ENCODE measurements at places on chromosomes 3 and 15.

DNA sequence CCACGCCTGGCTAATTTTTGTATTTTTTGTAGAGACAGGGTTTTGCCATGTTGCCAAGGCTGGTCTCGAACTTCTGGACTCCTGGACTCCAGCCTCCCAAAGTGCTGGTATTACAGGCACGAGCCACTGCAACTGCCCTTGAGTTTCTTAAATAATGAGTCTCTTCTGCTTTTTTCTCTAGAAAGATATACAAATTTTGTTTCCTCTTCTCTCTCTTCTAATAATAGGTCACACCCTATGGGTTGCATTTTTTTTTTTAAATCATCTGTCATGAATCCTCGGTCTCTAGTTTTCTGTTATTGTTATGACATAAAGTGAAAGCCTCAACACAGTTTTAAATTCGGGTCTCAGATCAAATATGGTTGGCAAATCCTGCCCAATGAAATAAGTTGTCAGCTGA lies 111.2 kb downstream of the IL12A start:
- DNase-seq = peak; percentile 7

GRCh38 chr3:140164922-140165590 lies 230.1 kb downstream of the CLSTN2 start:
- no peak for DNase-seq

- DNase-seq = no peak
These were observed 427.5 kb downstream of the VGLL3 start for GRCh38 chr3:86563400-86563970.

DNA sequence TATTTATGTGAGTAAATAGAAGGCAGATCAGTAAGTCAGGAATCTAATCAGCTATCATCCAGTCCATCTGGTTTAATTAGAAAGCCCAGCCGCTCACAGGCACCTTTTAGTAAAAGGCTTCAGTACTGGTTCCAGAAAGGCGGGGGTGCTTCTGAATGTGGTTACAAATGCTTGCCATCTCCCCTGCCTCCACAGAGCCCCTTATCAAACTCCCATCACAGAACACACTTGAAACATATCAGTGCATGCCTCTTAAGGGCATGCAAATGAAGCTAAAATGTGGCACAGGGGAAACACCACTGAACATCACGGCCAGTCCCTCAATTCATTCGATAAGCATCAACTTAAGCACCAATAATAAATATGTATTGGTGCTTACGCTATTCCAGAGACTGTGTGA lies 261.4 kb downstream of the RORA start:
- no peak for DNase-seq

DNA sequence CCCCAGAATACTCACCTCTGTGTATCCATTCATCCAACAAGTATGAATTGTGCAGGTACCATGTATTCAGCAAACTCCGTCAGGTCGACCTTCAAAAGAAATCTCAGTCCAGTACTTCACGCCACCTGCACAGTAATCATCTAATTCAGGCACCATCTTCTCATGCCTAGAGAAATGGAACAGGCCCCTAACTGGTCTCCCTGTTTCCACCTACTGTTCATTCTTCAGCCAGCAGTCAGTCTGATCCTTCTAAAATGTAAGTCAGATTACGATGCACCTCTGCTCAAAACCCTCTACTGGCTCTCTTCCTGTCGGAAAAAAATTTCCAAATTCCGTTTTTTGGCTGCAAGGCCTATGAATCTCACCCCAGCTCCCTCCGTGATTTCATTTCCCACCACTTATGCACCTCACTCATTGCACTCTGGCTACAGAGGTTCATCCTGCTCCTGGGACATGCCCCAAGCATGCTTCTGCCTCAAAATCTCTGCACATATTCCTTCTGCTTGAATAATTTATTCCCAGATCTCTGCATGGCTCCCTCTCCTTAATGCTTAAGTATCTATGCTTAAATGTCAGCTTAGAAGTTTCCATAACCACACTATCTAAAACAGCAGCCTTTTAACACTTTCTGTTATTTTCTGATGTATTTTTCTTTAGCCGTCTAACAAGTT lies 47.5 kb upstream of the PPP2R3A start:
- DNase-seq = no peak

- DNase-seq = no peak
These were observed 3.7 kb downstream of the WNT5A start for GRCh38 chr3:55483196-55484095.

DNA sequence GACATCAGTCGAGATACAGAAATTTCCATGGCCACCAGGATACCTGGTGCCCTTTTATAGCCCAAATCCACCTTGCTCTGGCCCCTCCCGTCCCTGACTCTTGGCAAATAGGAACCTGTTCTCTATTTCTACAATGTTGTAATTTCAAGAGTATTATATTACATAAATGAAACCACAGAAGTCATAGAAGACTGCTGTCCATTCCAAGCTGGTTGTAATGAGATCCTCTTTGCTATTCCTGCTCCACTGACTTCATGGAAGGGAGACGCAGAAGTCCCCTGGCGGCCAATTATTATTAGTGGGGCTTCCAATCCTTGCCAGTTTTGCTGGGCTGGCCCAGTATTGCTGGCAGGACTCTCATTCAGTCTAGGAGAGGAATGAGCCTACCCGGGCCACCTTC lies 26.6 kb downstream of the DCP1A start:
- DNase-seq = no peak

DNA sequence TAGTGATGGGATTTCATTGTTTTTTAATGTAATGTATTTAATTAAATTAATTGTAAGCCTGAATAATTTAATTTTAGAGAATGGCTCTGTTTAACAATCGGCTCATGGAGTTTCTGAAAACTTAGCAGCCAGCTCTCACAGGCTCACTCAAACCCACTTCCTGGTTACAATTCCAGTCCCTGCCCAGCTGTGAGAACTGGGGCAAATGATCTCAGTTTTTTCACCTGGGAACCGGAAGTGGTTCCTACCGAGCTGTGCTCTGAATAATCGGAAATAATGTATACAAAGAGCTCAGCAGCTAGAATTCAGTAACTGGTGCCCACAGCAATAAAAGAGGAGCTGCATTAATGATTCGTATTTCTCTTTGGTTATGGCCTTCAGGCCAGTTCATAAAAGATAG lies 244.3 kb upstream of the MCTP2 start:
- DNase-seq = peak; percentile 59

DNA sequence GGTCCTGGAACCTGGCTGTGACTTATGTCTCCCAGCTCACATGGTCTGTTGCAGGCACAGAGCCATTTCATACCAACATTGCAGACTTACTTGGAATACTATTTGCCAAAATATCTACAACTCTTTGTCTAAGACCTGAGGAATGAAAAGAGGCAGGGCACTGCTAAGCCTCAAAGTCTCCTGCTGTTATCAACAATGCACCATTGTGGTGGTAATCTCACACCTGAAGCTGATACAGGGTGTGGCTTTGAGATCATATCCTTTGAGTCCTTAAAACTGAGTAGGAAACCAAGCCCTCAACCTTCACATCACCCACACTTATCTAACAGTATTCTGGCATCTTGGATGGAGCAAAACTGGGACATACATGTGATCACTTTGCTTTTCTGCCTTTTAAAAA lies 782.0 kb downstream of the EPHA3 start:
- DNase-seq = no peak

DNA sequence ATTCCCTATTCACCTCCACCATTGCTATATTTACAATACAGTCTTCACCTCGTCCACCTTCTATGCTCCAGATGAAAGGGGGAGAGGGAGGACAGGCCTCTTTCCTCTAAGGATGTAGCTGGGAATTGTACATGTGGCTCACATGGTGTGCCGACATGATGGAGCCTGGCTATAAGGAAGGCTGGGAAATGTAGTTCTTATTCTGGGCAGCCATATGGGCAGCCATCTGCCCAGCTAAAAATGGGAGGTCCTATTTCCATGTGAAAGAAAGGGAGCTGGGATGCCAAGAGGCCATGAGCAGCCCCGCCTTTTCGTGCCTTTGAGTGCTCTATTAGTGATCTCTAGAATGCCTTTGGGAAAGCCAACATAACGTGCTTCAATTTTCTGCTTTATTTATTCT lies 27.1 kb upstream of the MGLL start:
- DNase-seq = no peak

GRCh38 chr15:48459571-48460442 lies 128.6 kb downstream of the DUT start:
- DNase-seq = no peak

DNA sequence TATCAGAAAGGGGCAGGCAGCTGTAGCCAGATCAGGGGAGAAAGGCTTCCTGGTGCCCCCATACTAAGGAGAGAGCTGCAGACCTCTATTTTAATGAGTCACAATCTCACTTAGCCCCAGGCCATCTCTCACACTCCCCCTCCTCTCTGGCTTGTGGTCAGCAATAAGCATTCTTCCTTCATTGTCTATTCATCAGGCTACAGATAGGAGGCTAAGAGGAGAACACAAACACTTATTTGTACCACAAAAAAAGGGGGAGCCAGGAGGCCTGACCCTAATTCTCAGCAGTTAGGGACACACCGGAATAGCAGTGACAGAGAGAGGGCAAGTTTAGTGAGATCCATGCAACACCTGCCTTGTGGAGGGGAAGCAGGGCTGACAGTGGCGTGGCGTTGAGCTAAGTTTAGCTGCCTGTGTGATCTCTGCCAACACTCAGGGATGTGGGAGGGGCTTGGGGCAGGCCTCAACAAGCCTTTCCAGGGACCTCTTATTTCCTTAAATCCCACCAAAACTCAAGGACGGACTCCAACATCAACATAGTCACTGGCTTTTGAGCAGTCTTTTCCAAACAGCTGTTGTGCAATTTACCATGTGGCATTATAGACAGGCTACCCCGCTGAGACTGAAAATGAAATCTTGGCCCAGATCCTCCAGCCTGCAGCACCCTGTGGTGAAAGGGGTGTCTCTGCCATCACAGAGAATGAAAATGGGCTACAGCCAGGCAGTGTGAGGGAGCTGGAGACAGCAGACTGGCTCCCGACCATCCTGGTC lies 191.9 kb upstream of the TSC22D2 start:
- no peak for DNase-seq

DNA sequence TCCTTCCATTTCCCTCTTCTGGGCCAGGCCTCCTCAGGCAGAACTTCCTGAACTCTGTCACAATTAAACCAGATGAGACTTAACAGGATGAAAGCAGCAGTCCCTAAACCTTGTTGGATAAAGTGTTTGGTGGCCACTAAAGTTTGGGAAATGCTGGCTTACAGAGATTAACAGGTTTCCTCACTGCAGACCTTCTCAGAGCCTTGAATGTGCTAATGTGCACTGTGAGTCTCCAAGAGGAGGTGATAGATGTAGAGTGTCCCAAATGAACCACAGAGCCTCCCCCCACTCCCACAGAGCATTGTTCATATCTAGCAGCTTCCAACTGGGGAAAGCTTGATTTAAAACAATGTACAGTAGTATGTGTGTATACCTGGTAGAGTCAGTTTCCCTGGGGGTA lies 42.9 kb downstream of the HAPLN3 start:
- DNase-seq = no peak

- peak; percentile 42 for DNase-seq
These were observed 16.5 kb upstream of the MUSTN1 start for GRCh38 chr3:52851348-52851747.

DNA sequence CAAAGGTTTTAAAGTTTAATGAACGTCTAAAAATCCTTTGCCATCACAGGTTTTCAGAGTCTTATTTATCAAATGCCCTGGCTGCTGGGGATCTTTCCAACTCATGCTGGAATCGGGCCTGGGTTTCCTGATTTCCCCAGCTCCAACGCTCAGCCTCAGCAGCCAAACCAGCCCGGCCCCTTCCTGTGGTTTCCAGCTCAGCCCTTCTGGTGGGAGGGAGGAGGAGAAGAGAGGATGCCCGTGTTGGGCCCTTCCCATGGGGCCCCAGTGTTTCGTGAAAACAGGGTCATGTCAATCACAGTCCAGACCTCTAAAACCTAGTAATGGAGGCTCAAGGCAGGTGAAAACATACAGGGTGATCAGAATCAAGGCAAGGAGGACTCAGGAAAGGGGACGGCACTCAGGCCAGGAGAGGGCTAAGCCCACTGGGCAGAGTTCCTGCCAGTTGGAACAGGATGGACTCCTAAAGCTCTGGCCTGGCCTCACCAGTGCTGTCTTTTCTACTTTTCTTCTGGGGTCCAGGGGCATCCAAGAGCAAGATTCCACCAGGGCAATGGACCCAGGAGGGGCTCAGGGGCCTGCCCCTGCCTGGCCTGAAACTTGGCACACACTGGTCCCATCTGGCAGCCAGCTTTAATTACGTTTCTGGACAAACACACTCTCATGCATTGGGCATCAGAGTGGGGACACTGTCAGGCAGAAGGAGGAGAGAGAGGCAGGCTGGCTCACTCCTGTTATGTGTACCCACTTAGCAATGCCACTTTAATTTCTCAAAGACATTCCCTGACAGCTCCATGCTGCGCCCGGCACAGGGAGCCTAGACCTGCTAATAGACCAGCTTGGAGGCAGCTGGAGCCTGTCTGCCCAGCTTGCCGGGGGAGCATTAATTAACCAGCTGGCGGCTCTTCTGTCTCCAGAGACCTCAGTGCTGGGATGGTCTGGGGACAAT lies 194.6 kb downstream of the FAM43A start:
- no peak for DNase-seq

DNA sequence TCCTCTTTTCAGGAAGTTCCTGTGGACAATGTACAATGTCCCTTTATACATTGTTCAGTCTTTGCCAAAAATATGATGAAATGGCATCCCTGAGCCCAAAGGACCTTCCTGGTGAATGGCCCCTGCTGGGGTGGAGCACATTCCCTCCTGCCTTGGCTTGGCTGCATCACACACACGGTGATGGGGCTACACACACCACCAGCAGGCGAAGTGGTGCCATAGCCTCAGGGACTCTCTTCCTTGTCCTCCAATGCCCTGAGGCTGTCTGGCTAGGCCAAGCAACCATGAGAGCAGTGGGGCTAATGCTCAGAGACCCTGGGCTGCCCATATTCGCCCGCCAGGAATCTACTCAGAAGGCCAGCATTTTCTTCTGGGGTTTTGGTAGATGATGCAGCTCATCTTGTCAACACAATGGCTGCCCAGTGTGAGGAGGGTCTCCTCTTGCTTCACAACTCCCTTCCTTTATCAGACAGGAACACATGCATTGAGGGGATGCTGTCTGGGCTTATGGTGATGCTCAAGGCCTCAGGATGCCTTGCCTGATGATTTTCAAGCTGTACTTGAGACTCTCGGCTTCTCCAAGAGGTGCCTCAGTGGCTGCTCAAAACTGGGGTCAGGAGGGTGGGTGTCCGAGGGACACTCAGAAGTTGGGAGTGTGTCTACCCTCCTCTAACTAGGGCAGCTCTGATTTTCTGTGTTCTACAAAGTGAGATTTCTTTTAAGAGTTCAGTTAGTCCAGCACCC lies 40.9 kb upstream of the EPHB1 start:
- no peak for DNase-seq
